ENCODE measurements at places on chromosomes 7 and 10.

- DNase-seq: no peak
These were observed 46.6 kb upstream of the AQP1 start for GRCh38 chr7:30865076-30865475.

DNA sequence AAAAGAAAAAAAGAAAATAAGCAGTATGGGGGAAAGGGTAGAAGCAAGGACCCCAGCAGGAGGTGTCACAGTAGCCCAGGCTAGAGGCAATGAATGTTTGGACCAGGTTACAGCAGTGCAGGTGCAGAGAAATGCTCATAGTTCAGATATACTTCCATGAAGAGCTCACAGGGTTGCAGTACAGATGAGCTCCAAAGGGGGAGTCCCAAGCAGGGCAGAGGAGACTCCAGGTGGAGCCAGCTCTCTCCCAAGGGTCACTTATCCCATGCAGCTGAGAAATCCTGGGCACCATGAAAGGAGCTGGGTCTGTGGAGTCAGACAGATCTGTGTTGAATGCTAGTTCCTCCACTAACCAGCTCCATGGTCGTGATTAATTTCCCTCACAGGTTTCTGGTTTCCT is 174.9 kb downstream of the C7orf25 start:
- no peak for DNase-seq

DNA sequence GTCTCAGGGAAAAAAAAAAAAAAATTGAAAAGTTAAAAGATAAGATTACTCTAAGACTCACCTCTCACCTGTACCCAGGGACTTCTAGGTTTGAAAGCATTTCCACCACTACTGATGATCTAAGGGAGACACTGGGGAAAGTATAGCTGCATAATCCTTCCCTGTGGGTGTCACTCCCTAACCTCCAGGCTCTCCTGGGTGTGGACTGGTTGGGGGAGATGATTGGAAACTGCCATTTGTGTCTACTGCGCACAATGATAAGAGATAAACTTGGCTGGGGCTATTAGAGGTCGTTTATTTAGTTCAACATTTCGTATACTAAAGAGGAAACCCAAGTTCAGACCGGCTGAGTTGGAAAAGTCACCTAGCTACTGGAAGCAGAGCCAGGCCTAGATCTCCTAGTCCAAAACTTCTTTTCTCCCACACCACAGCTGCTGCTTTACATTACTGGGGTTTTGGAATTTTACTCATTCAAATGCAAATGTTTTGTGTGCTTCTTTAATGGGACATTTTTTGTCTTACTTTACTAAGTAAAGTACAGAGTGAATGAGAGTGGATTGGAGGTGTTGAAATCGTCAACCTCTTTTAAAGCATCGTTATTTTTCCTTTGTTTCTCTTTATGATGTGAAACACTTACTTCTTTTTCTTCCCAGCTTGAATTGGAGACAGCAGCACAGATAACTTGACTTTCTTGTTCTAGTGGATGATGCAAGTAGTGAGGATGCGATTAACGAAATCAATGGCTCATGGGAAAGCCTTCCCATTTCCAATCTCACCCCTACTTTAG is 22.3 kb upstream of the SEC61G start:
- DNase-seq: no peak

- no peak for DNase-seq
These were observed 154.8 kb downstream of the TNS3 start for GRCh38 chr7:47427051-47427643.

GRCh38 chr7:20450536-20450935 is 119.8 kb downstream of the ITGB8 start:
- DNase-seq: no peak

DNA sequence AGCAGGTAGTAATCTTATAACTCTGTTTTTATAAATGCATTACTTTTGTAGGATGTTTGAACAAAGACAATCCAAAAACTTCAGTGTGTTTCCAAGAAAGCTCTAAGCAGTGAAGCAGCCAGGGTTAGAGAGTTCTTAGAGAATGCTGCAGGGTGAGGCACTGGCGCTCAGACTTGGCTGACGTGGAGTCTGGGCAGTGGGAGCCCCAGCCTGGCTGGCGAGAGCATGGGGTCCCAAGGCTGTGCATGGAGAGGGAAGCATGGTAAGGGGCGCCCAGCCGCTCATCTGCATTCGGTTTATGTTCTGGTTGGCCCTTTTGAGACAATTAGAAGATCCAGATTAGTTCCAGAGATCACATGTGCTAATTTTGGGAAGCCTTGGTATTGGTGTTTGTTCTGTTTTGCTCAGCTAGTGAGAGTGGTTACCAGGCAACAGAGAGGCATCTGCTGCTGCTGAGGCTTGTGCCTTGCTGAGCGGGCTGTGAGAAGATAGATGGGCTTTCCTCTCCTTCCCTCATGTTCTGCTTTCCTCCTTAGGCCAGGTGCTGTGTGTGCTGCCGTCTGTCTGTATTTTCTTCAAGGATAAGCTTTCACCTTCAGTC is 10.3 kb downstream of the SUN1 start:
- no peak for DNase-seq

DNA sequence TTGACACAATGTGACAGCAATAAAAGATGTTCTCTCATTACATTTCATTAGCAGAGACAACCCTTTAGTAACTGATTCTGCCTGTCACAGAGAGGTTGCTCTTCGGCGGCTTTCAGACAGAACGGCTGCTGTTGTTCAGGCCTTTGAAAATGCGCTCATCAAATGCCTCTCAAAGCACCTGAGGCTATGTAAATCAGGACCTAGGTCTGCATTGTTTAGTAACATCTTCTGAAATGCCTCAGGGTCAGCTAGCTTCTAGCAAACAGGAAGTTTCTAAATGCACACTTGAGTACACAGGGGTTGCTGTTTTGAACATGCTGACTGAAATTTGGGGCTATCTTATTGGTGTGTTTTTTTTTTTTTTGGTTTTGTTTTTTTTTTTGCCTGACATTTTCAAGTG is 143.3 kb upstream of the DKK1 start:
- DNase-seq: peak; percentile 3

DNA sequence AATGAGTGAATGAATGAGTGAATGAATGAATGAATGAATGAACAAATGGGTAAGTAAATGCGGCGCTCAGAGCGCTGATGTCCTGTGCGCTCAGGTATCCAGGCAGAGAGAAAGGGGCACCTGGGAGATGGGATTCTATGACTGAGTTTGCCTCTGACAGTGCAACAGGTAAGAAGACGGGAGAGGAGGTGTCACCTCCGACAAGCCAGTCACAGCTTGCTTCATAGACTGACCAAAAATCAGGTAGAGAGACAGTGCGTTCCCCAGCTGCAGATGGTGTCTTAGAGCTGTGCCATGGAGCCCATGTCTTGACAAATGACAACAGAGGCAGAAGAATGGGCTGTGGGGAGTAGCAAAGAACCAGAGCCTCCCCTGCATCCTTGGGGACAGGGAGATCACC is 327.3 kb downstream of the FGFR2 start:
- DNase-seq: no peak

DNA sequence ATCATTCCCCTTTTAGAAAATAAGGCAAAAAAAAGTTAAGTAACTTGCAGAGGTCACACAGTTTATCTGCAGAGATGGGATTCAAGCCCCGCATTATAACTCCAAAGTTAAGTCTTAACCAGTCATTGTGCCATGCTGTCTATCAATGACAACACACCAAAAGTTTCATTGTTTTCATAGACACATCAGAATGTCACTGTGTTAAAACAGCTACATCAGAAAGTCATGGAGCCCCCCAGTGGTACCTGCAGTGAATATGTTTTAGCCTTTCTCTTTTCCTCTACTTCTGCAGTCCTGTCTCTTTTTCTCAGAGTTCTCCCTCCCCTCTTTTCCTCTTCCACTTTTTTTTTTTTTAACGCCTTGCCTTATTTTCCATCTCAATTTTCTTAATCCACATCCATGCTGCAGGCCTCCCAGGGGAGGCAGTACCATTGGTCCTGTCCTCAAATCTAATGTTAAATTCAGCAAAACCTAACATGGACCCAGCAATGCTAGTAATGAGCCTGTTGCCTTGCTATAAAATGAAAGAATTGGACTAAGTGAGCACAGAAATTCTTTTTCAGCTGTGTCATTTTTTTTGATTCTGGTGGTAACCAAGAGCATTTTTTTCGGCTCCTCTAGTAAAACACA is 3.8 kb upstream of the NRCAM start:
- DNase-seq: peak; percentile 49

DNA sequence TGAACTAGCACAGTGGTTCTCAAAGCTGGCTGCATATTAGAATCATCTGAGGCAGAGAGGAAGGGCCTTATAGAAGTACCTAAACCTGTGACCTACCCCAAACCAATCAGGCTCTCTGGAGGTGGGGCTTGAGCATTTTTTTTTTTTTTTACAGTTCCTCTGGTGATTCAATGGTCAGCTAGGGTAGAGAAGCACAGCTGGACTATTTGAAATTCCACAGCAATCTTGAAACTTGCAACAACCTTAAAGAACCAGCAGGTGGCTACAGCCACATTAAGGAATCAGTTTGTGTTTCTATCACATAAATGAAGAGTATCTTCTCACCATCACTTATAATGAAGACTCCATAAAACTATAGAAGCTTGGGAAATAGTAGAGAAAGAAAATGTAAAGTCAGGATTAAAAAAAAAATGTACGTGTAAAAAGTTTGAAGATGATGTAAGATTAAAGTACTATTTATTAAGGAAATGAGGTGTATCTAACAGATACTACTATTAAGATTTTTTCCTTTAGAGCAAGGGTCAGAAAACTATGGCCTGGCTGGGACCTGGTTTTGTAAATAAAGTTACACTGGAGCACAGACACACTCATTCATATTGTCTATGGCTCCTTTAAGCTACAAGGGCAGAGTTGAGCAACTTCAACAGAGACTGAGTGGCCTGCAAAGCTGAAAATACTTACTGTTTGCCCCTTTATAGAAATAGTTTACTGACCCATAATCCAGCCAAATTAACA is 3.8 kb downstream of the RTKN2 start:
- peak; percentile 43 for DNase-seq

DNA sequence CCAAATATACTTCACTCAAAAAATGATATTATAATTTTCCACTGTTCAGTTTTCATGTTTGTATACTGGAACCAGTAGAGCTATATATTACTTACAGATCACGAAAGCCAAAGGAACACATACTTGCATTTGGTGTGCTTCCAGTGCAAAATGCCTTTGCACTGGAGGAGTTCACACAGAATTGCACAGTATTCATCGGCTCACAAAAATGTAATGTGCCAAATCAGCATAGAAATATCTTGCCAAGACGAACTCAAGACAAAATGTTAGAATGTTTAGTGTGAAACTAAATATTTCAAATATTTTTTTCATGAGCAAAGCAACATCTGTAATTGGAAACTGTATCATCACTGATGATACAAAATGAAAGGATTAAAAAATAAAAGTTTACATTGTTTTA is 646.2 kb upstream of the SEMA3D start:
- DNase-seq: no peak

GRCh38 chr10:130931256-130931655 is 380.3 kb downstream of the TCERG1L start:
- no peak for DNase-seq

GRCh38 chr7:99362801-99363200 is 11.7 kb upstream of the ARPC1B start:
- no peak for DNase-seq

- DNase-seq: no peak
These were observed 211.9 kb upstream of the SHH start for GRCh38 chr7:156024201-156024600.

GRCh38 chr10:61822781-61823230 is 78.7 kb upstream of the ARID5B start:
- DNase-seq: no peak

DNA sequence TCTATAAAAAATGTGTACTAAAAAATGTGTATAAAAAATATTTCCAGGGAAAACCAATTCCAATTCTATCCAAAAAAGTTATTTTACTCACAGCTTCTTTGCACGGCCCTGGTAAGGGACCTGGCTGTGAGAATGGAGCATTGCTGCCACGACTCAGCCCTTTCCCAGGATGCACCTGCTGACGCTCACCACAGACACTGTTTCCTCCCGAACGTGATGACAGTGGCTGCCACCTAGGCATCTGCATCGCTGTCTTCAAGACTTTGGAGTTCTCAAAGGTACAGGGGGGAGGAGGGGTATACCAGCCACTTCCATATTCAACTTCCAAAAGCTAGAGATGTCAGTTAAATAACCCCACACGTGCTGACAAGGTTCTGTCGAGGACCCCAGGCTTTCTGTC is 23.9 kb upstream of the PTPRN2 start:
- DNase-seq: no peak

DNA sequence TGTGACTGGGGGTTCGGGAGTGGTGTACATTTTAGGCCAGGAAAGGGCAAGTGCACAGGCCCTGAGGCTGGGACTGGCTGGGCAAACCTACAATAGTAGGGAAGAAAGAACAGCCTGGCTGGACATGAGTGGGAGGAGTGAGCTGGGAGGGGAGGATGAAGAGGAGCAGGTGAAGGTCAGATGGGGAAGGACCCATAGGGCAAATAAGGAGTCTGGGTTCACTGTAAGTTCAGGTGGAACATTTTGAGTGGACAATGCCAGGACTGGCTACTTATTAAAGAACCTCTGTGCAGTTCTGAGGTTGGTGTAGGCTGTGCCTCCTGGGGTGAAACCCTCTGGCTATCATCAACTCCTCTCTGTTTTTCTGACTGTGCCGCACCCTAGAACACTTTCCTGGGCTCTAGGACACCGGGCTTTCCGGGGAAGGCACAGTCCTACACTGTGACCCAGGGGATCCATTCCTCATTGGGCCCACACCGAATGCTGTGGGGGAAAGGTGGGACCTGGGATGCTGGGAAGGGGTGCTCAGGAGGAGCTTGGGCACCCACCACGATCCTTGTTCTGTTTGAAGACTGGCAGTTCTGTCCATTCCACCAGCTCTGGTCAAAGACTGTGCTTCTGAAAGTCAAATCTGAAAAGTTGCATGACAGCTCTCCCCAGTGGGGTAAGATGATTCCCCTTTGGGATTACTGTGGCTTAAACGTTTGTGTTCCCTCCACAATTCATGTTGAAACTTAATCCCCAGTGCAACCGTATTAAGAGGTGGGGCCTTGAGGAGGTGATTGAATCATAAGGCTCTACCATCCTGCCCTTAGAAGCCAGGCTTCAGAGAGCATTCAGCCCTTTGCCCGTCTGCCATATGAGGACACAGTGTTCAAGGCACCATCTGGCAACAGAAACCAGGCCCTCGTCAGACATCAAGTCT is 4.0 kb upstream of the MMP21 start:
- no peak for DNase-seq
